ENCODE measurements at places on chromosomes 7 and 10.

DNA sequence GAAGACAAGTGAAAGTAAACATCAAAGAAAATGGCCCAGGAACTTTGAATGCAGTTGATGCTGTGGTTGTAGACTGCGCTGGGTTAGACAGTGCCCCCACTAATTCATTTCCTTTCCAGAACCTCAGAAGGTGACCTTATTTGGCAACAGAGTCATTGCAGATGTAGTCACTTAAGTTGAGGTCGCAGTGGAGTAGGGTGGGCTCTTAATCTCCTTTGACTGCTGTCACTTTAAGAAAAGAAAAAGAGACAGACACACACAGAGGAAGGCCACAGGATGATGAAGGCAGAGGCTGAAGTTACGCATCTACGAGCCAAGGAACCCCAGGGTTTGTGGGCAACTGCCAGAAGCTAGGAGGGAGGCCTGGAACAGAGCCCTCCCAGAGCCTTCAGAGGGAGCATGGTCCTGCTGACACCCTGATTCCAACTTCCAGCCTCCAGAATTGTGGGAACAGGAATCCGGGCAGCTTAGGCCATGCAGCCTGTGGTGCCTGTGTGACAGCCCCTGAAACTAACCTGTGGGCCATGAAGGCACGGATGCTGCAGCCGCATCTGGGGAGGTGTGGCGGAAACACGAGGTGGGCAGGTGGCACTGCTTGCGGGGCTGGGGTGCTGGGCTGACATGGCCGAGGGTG, 107.6 kb downstream of the PRKAG2 start:
- peak; percentile 32 for DNase-seq

DNA sequence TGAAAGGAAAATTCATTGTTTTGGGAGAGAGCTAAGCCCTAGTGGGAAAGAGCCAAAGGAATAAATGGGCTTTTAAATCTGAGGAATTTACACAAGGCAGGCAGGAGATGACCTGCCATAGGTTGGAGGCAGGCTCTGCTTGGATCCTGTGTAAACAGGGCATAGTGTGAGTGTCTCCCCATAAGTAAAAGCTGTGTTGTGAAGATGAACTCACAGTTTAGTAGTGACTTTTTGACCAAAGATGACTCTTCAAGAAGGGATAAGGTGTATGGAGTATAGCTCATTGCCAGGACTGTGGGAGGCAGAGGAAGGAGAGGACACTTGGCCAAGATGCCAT, 63.2 kb downstream of the KAT6B start:
- DNase-seq = no peak

DNA sequence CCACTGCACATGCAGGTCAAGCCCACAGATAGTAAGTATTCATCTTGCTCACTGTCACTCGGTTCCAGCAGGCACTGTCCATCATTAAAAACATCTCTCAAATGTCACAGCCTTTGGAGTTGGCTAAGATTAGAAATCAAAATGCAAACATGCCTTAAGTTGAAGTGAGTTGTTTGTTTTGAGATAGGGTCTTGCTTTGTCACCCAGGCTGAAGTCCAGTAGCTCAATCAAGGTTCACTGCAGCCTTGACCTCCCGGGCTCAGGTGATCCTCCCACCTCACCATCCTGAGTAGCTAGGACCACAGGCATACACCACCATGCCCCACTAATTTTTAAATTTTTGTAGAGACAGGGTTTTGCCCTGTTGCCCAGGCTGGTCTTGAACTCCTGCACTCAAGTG, 98.1 kb downstream of the EBF3 start:
- no peak for DNase-seq

- no peak for DNase-seq
Observed at GRCh38 chr7:114715907-114716306, 206.0 kb upstream of the MDFIC start.

DNA sequence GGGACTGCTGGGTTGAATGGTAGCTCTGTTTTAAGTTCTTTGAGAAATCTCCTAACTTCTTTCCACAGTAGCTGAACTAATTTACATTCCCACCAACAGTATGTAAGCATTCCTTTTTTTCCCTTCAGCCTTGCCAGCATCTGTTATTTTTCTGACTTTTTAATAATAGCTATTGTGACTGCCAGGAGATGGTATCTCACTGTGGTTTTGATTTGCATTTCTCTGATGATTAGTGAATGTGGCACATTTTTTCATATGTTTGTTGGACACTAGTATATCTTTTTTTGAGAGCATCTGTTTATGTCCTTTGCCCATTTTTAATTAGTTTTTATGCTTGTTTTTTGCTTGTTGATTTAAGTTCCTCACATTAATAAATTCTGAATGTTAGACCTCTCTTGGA, 990.8 kb downstream of the GATA3 start:
- no peak for DNase-seq

DNA sequence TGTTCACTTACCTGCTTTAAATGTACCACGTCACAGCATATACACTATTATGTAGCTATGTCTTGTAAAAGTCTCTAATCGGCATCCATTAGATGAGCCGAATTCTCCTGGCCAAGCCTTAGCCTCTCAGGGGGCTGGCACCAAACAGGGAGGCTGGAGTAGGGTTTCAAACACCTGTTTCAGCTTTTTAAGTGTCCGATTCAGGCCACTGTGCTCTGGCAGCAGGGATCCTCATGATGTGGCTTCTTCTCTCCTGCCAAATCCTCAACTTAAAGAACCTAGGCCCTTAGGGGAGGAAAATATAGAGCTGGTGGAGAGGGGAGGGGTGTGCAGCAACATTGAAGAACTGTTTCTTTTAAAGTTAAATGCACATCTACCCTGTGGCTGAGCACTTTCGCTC, 68.5 kb upstream of the NFKB2 start:
- DNase-seq = no peak

- no peak for DNase-seq
Observed at GRCh38 chr7:19851504-19851903, 78.1 kb upstream of the TMEM196 start.

DNA sequence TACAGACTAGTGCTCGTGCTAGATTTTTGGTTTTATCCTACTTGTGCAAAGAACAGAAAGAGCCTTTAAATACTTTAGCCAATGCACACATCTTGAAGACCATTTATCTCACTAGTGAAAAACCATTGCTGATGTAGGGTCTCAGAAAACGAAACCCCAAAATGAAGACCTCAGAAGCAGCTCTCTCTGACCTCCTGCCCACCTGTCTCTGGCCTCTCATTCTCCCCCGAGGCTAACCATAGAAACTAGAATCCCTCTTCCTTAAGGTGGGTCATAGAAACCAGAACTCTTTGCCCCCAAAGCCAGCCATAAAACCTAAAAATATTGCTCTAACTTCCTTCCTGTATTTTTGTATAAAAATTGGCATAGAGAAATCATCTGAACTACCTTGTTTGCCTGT, 112.2 kb downstream of the KIF20B start:
- DNase-seq = no peak

GRCh38 chr10:133294189-133294588, 14.5 kb downstream of the TUBGCP2 start:
- no peak for DNase-seq

- no peak for DNase-seq
Observed at GRCh38 chr10:78433076-78433595, 399.5 kb downstream of the RPS24 start.

- DNase-seq = no peak
Observed at GRCh38 chr7:3193379-3194120, 107.5 kb upstream of the SDK1 start.

DNA sequence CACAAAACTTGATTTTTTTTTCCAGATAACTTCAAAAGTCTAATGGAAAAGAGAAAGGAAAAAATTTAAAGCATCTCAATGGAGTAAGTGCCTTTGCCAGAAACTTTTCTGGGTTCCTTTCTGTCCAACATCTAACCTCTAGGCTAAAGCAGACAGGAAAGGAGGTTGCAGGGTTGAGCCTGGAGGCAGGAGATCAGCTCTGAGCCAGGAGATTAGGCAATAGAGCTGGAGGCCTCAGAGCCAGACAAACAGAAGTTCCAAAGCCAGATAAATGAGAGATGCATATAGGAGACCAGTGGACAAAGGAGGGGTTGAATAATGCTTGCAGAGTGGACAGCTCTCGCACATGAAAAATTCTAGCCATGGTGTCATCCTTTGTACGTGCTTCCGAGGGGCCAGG, 42.9 kb downstream of the CHN2 start:
- no peak for DNase-seq

DNA sequence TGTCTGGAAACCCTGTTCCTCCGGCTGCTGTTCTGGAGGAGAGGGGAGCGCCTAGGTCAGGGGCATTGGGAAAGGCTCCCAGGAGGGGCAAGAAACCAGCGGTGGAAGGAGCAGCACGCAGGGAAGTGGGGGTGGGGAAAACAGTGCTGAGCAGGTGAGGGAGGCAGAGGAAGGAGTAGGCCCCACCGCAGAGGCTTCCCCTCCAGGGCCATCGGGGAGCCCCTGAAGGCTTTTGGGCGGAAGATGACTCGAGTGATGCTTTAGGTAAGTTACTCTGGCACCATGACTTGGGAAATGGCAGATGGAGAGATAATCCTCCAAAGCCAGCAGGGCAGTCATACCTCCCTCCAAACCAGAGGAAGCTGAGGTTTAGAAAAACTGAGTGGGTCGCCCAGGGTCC, 106.5 kb upstream of the ANLN start:
- DNase-seq = no peak

- DNase-seq = no peak
Observed at GRCh38 chr7:155567646-155568332, 21.4 kb upstream of the CNPY1 start.

- DNase-seq = no peak
Observed at GRCh38 chr10:62001898-62002297, 100.4 kb downstream of the ARID5B start.

DNA sequence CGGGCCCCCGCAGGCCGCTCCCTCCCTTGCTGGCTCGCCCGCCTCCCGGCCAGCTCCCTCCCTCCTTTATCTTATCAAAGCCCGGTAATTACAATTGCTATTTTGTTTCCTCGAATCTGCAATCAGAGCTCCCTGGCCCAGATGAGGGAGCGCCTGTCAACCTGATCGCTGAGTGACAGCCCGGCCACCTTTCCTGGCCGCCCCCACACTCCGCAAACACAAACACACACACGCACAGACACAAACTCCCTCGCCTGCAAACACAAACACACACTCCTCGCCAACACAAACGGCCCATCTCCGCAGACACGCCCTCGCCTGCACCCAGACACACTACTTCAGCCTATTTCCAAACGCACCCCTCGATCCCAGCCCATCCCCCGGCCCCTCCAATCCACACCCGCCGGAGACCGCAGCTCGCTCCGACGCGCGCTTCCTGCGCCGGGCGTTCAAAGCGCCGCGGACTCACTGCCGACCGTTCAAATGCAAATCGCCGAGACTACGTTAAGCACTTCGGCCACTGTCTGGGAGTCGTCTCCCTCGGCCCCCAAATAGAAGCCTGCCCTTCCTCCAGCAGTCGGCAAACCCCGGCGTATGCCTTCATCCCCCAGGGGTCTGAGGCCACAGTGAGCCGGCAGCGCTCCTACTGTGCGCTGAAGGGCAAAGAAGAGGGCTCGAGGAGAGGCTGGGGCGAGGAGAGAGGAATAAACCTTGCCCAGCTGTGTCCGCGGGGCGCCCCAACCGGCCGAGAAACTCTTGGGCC, 3.0 kb upstream of the FGF8 start:
- no peak for DNase-seq

DNA sequence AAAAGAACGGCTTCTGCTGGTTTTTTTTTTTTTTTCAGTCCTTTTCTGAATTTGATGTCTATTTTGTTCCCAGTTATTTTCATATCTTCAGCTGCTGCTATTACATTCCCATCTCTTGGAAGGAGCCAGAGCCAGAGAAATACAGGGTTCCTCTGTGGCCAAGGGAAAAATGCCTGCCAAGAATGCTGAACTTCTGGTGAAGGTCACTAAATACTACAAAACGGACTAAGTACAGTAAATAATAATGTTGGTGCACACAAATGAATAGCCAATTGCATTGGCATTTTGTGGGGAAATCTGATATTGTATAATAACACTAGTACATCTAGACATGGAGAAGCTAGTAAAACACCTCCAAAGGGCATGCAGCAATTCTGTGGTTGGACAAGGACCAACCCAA, 56.3 kb upstream of the ZEB1 start:
- no peak for DNase-seq

GRCh38 chr7:7817748-7818147, 99.3 kb upstream of the RPA3 start:
- DNase-seq = no peak

DNA sequence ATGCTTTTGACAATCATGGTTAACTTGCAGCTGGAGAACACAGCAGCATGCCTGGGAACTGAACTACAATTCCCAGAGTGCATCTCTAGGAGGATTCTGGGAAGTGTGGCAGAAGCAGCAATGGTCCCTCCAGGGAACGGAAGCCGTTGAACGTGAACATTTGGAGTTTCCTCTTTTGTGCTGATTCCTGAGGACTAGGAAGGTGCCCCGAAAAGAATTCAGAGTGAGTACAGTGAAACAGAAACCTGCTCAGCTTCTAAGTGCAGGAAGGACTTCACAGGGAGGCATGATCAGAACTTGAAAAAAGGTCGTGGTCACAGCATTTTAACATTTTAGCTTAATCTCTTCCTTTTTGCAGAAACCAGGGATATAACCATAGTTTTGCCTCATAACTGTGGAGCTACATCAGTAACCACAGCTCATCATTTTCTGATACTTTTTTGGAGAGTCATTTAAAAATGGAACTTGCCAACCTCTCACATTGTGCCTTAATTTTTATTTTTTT, at the start of gene NUDT13:
NUDT13 (plus strand) TSS at position 111 of the 505 bp plus-strand sequence. CDS start 3,911 bp downstream, outside the sequence.
- no peak for DNase-seq

- DNase-seq = no peak
Observed at GRCh38 chr10:74333174-74333573, 182.2 kb downstream of the ADK start.

DNA sequence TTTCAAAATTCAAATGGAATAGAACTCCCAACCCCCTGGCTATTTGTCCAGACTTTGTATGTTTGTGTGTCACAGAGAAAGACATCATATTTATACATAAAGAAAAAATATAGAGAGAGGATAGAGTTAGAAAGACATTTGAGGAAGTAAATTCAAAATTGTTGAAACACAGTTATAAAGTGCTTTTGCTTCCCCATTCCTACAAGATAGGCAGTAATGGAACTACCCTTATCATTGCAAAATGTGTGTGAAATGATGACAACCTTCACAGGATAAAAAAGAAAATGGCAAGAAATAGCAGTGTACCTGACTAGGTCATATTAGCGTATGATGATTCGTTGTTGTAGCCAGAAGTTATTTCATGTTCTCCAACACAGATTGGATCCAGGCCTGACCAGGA, 63.1 kb downstream of the FZD1 start:
- DNase-seq = no peak

- no peak for DNase-seq
Observed at GRCh38 chr10:124032971-124033886, 60.2 kb downstream of the CHST15 start.

Measured in activated CD8-positive, alpha-beta memory T cell treated with anti-CD3 and anti-CD28 coated beads for 1 hour (primary cell).